Left colon (tissue), 2 donors: ENCODE measurements at places on chromosomes 6 and 20.
A peak's percentile ranks its signal among the peaks of the same experiment; 100 is the strongest.

DNA sequence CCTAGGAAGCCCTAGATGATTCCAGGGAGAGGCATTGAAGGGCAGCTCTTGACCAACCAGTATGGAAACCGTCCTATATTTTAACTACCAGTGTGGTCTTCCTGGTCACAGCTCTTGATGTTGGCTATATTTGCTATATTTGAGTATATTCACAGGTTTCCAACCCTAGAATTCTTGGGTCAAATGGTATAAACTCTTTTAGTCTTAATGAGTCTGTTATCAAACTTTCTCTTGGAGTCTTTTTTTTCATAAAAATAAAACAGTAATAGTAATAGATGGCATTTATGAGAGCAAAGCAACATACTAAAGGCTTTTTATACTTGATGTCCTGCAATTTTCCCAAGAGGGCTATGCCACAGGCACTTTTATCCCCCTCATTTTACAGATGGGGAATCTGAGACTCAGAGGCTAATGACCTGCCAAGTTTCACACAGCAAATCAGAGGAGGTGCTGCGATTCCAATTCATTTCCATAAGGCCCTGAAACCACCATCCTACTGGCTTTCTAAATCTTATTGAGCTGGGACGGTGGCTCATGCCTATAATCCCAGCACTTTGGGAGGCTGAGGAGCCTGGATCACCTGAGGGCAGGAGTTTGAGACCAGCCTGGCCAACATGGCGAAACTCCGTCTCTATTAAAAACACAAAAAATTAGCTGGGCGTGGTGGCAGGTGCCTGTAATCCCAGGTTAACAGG is 217.2 kb upstream of the ZNF217 start:
- no peak for DNase-seq

DNA sequence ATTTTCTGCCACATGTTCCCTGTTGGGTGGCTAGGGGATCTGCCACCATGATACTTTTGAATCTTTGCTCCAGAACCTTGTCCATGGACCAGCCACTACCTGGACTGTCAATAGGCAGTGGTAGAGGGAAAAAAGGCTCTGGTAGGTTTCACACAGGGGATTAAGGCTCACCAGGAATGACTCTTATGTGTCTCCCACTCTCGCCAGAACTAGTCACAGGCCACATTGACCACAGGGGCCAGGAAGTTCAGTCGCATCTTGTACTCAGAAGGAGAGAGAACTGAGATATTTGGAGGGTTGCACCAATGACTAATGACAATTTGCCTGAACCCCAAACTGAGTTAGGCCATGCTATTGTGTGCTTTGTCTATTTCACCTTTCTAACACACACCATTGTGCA is 23.6 kb upstream of the APCDD1L start:
- DNase-seq, result no peak

GRCh38 chr6:132465530-132466485 is 47.1 kb downstream of the STX7 start:
- no peak for DNase-seq

DNA sequence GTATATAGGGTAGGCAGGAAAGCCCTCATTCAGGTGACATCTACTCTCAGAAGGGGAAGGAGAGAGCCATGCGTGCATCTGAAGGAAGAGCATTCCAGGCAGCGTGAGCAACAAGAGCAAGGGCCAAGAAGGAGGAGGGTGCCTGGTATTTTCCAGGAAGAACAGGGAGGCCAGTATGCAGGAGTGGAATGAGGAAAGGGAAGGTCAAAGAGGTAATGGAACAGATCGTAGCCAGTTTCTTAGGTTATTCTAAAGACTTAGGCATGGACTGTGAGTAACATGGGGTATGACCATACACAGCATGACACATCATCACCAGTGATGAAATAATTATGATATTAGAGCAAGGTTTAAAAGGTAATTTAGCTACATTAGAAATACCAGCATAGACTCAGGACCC is 24.1 kb downstream of the ALDH8A1 start:
- DNase-seq, result no peak

- no peak for DNase-seq
These were observed 36.9 kb upstream of the STMND1 start for GRCh38 chr6:17064975-17065374.

DNA sequence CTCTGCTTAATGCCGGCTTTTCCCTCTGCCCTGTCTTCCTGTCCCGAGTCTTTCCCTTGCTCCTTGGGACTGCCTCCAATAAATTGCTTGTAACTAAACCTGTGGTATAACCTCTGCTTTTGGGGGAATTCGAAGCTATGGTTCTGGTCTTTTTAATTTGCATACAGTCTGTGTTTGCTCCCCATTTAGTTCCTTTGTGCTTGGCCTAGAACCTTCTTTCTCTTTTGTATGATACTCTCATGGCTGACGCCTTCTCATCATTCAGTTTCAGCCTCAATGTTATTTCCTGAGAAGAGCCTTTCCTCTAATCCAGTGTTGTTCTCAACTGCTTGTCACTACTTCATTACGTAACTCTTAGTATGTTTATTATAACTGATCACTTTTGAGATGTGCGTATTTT is 248.0 kb downstream of the PHF3 start:
- DNase-seq, result no peak

GRCh38 chr6:3457710-3458602 is 1.1 kb upstream of the SLC22A23 start:
- peak; percentile 77 for DNase-seq

DNA sequence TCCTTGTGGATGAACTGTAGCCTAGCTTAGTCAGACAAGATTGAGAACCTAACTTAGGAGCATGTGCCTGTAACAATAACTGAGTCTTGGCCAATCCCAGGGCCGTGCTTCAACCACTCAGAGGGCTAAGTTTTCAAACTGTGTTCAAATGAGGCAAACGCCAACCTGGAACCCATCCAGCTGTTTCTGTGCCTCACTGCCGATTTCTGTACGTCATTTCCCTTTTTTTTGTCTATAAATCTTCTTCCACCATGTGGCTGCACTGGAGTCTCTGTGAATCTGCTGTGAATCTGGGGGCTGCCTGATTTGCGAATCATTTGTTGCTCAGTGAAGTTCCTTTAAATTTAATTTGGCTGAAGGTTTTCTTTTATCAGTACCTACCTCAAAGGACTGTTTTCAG is 115.0 kb upstream of the CHD6 start:
- DNase-seq, result no peak

DNA sequence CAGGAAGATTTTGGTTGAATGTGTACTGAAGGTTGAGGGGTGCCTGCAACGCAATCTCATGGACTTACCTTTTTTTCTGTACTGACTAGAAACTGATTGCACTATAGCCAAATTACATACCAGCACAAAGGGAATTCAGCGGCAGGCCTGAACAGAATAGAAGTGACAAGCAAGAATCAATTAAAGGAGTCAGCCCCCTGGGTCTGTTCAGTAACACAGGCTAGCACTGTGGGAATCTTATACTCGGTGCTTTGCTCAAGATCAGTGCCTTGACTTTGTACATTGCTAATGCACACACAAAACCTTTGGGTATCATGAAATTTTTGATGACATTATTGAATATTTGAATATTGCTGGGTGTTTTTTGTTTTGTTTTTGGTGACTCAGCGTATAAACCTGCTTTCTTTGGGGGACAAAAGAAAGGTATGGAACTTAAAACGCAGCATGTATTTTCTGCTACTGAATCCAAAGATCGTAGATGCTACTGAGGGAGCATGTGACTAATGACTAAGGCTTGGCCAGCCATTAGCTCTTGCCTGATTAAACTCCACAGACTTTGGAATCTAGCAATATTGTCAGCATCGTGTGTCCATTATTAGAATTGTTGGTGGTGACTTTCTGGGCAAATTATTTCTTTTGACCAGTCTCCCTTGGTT is 236.6 kb downstream of the ARID1B start:
- DNase-seq, result no peak

GRCh38 chr6:7976485-7977056 is 66.0 kb upstream of the TXNDC5 start:
- no peak for DNase-seq

GRCh38 chr6:73116330-73116729 is 109.0 kb downstream of the KHDC1L start:
- no peak for DNase-seq

DNA sequence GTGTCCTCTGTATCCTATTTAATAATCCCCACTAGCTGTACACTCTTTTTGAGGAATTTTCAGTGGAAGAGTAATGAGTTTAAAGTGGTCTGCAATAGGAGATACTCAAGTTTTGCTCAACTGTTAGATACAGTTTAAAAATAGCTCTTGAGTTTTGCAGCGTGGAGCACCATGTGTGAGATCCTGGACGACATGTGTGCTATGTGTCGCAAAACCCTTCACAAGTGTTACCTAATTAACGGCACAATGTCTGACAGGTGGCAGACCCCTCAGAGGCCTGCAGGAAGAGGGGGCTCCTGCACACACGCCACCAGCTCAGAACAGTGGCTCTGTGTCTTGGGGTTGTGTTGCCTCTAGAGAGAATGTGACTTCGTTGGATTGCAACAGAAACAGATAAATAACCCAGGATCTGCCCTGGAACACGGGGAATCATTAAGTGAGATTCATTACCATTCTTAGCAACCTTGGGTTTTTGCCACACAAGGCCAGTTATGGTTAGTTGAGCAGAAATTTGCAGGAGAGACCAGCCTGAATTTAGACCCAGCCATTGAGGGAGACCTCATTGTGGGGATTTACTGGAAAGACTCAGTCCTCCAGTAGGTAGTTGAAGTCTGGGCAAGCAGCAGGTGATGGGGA is 73.8 kb downstream of the SASH1 start:
- DNase-seq, result no peak

GRCh38 chr6:166671434-166672081 is 44.5 kb upstream of the RPS6KA2 start:
- no peak for DNase-seq

GRCh38 chr6:166335378-166336302 is 6.7 kb downstream of the SFT2D1 start:
- no peak for DNase-seq

GRCh38 chr20:44448753-44449546 is 26.7 kb upstream of the TTPAL start:
- no peak for DNase-seq

DNA sequence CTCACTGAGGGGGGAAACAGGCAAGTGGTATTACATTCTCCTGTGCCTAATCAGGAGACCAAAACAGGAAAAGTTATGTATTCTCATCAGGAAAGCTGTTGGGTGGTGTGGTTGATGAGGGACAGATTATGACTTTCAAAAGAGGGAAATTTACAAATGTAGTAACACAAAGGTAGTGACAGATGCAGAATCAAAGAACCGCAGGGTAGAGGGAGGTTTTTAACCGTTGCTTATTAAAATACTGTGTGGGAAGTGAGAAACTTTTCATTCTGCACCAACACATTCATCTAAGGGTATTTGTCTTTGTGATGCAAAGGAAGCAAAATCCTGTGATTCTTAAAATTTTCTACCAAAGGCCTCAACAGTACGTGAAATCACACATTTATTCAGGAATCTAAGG is 288.2 kb upstream of the MAN1A1 start:
- no peak for DNase-seq

- no peak for DNase-seq
These were observed 57.0 kb upstream of the XRN2 start for GRCh38 chr20:21246161-21246560.

- DNase-seq, result peak; percentile 83
These were observed 645 bp downstream of the DDX39B start for GRCh38 chr6:31541059-31541657.

GRCh38 chr20:38997622-38998021 is 35.5 kb downstream of the DHX35 start:
- no peak for DNase-seq

DNA sequence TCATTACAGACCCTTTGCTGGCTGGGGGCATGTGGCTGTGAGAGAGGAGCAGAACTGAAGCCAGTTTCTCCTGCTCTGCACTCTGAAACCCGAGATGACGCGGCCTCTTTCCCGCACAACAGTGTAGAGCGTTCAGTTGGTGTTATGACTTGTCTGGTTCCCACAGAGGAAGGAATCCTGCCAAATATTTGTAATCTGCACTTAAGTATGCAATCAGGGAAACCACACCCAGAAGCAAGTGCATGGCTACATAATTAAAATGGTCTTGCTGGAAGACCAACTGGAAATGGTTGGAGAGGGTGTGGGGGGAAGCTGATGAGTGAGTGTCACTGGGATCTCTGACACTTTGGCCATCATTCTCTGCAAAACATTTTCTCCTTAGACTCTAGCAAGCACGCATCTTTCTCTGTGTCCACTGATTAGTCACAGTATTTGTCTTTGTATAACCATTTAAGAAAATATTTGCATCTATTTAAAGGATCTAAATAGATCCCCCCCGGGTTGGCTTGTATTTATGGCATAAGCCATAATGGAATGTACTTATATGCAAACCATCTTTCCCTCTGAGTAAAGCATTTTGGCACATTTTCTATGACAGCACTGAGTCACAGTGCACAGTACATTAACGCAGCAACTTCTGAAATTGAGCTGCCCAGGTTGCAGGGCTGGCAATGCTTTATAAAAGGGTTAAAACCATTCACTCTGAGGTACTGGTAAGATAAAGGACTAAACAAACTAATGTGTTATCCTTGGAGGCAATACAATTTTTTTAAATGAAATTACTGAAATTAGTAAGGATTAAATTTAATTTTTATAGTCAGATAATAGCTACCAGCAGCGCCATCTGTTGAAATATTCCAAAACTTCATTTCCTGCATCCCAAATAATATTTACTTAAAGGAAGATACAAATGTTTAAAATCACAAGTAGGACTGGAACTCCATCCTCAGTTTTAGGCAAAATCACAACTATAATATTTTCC is 76.7 kb downstream of the FOXC1 start:
- DNase-seq, result no peak

- DNase-seq, result no peak
These were observed 340.4 kb upstream of the OPRM1 start for GRCh38 chr6:153698637-153699036.

GRCh38 chr6:124658053-124658452 is 304.2 kb upstream of the RNF217 start:
- no peak for DNase-seq

DNA sequence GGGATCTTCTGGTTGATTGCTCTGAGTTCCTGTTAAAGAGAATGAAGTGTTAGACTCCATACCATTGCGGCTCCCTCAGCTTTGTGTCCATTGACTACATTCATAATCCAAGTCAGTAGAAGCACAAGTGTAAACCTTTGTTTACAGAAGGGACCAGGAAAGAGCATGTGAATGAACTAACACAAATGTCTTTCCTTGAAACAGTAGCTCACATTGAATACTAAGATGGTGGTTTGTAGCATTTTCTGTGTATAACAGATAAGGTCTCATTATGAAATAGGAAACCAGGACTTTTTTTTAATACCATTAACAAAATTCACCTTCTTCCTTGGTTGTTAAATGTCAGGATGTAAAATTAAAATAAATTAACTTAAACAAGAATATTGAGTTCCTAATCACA is 8.4 kb downstream of the STXBP5 start:
- DNase-seq, result no peak

DNA sequence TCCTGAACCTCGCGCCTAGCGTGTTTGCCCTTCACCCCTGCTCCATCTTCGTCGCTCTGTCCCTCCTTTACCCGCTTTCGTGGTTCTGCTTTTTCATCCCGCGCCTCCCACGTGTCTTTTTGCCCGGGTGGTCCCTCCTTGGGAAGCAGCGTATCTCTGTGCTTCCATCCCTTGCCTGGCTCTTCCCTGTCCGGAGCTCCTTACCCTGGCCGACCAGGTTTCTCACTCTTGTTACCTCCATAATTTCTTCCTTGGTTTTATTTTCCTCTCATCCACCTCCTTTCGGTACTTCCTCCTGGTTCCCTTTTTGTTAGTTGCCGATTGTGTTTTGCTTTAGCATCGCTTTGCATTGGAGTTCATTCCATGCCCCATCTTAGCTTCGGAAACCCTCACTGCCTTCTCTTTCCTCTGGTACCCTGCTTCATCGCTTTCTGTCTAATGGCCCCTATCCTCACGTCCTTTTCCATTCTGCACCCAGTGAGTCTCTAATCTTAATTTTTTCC is 735 bp downstream of the FAM135A start:
- DNase-seq, result no peak

GRCh38 chr6:122623279-122623678 is 13.1 kb downstream of the PKIB start:
- DNase-seq, result no peak
